ENCODE measurements at places on chromosomes 3 and 15. TPM values are rescaled to one million over a fixed set of nuclear protein-coding genes. Genes with fewer than 3 reads are reported as not detected.

The FSTL1 gene
- not detected for total RNA-seq

- peaks cover 12% of the 10 kb centered on the region for H3K36me3 ChIP-seq
- H3K27ac ChIP-seq: peak overlapping the region; percentile 91
- H3K4me1 ChIP-seq: peaks cover 49% of the 10 kb centered on the region
- DNase-seq: peak; percentile 87
- H3K27me3 ChIP-seq: no peaks in the 10 kb centered on the region
Measured at GRCh38 chr3:152269056-152269830, 514 bp downstream of the MBNL1 start.

GRCh38 chr3:119677641-119677934, 382 bp upstream of the COX17 start:
- no peak for DNase-seq
- H3K27ac ChIP-seq: peak overlapping the region; percentile 72
- H3K4me3 ChIP-seq: peak overlapping the region; percentile 95

The CCR8 gene
- not detected for total RNA-seq

- H3K4me3 ChIP-seq: no peak overlapping the region
- no peaks in the 10 kb centered on the region for H3K4me1 ChIP-seq
- H3K27me3 ChIP-seq: no peaks in the 10 kb centered on the region
Measured at GRCh38 chr15:71011503-71012155, 103.6 kb upstream of the THSD4 start.

GRCh38 chr3:12041446-12042041, 37.4 kb downstream of the SYN2 start:
- no peaks in the 10 kb centered on the region for H3K36me3 ChIP-seq
- no peaks in the 10 kb centered on the region for H3K4me1 ChIP-seq
- no peaks in the 10 kb centered on the region for H3K27me3 ChIP-seq
- H3K4me3 ChIP-seq: no peak overlapping the region
- H3K27ac ChIP-seq: no peak overlapping the region
- DNase-seq: no peak

GRCh38 chr15:53114960-53115359, 324.8 kb upstream of the ONECUT1 start:
- no peak overlapping the region for H3K4me3 ChIP-seq
- no peaks in the 10 kb centered on the region for H3K27me3 ChIP-seq
- no peak overlapping the region for H3K27ac ChIP-seq
- no peaks in the 10 kb centered on the region for H3K36me3 ChIP-seq
- no peak for DNase-seq

The HTR3C gene
- total RNA-seq: not detected

GRCh38 chr3:39038165-39038564, 13.6 kb downstream of the SCN11A start:
- H3K4me3 ChIP-seq: no peak overlapping the region
- peaks cover 6% of the 10 kb centered on the region for H3K27me3 ChIP-seq
- no peaks in the 10 kb centered on the region for H3K4me1 ChIP-seq
- no peak overlapping the region for H3K27ac ChIP-seq

All from Karpas-422 (cell line).